GM23248 (cell line): ENCODE measurements at places on chromosomes 7 and 10. TPM values are rescaled to one million over a fixed set of nuclear protein-coding genes. Genes with fewer than 3 reads are reported as not detected.

DNA sequence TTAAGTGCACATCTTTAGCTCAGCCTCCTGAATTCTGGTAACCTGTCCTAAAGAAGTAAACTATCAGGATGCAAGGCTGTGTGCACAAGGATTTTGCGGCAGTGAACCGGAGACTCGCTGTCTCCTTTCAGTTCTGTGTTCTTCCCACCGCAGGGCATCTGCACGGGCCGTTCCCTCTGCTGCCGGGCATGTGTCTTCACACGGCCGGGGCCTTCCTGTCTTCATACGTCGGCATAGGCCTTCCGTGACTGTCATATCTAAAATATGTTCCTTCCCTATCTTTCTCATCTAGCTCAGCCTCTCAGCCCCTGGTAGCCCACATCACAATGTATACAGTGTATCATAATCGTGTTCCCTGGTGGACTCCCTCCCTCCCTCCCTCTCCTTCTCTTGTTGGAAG is 16.4 kb downstream of the PALD1 start:
- DNase-seq, result no peak

NRAP gene
- total RNA-seq, result not detected in 2 replicates

ZNF239 gene
- 6.2 and 6.3 TPM in 2 replicates for total RNA-seq

GRCh38 chr7:30027065-30027456 is 559 bp upstream of the FKBP14 start:
- peak; percentile 75 for DNase-seq

DNA sequence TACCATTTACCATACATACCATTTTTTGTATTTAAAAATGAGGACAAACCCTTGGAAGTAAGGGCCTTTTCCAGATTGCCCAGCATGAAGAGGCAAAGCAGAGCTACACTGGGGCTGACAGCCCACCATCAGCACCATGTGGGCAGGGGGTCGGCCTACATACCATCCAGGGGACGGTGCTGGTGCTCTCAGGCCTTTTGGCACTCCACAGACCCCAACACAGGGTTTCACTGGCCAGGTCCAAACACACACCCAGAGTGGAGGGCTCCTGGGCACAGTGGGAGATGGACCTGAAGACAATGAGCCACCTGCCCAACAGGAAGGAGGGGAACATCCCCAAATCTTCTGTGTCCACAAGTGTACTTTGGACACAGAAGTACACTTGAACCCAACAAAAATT is 69.2 kb upstream of the CAMK2B start:
- DNase-seq, result no peak

DNA sequence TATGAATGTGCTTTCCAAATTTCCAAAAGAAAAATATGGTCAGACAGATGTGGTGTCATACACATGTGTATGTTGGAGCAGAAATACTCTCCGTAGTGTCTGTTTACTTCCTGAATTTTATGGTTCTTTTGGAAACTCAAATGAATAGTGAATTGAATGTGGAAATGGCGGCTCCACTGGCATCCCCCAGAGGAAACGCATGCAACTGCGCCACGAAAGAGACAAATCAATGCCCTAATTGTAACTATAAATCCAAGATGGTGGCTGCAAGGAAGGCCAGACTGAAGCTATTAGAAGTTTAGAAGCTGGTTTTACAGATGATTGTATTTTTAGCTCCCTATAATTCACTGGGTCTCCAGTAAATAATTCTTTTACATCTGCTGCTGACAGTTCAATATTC is 246.7 kb downstream of the FGFR2 start:
- no peak for DNase-seq

CLRN3 gene
- total RNA-seq, result not detected in 2 replicates

DNA sequence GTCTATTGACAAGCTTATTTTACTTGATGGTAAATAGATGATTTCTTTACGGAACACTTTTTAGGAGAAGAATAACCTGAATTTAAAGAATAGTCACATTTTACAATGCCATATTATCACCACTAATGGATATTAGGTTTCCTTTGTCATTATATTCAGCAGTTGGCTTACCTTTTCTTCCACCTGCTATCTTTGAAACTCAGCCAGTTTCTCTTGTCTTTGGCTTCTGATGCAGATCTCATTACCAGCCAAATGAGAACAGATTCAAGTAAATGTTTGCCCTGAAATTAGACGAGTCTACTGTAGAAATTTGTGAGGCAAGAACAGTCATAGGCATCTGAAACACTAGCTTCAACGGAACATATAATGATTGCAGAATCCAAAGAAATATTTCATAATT is 85.5 kb upstream of the OIT3 start:
- DNase-seq, result no peak

- peak; percentile 74 for DNase-seq
Measured at GRCh38 chr7:139727151-139727705, 50.6 kb downstream of the HIPK2 start.

IL6 gene
- 15.3 and 18.7 TPM in 2 replicates for total RNA-seq

- DNase-seq, result peak; percentile 92
Measured at GRCh38 chr10:33365871-33366411, 31.5 kb upstream of the NRP1 start.
